ENCODE measurements at places on chromosomes 1 and 21. TPM values are rescaled to one million over a fixed set of nuclear protein-coding genes. Genes with fewer than 3 reads are reported as not detected.

ATF6 gene
- total RNA-seq, result 17.8 TPM

GRCh38 chr1:39609618-39610331 is 29.7 kb downstream of the HEYL start:
- DNase-seq, result peak; percentile 98

DNA sequence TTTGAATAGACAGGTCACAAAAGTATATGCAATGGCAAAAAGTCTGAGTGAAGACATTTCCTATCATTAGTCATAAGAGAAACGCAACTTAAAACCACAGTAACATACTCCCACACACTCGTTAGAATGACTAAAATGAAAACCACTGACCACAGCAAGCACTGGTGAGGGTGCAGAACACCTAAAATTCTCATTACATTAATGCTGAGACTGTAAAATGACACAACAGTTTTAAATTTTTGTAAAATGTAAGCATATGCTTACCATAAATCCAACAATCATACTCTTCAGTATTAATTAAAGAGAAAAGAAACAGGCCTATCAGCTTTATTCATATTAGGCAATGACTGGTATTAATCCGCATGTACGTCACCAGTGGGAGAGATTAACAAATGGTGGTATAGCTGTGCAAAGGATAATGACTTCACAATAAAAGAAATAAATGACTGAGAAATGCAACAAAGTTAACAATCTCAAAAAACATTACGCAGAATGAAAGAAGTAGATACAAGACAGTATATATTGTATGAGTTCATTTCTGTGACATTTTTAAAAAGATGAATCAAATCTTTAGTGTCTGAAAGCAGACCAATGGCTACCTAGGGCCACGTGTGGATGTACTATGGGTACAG is 253.5 kb downstream of the AKT3 start:
- DNase-seq, result no peak

GRCh38 chr1:196063294-196063693 is 544.9 kb downstream of the KCNT2 start:
- DNase-seq, result no peak

DNA sequence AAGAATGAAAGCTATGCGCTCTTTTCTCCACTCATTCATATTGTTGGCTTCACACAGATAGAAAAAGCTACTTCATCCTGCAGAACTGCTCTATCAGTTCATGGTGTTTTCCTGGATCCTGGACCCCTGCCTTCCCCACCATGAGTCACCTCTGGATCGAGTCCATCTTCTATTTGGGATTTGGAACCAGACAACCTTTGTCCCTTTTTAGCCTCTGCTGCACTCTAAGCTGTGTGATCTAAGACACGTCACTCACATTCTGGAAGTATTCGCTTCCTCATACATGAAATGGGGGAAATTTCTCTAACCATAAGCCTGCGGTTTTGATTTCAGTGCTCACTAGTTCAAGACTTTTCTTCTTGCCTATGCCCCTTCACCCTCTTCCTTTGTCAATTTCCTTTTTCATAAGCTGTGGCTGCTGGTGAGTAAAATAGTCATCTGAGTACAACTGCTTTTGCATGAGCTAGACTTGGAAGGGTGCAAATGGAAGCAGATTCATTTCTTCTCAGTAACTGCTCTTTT is 14.1 kb upstream of the DEGS1 start:
- no peak for DNase-seq

- DNase-seq, result no peak
Measured at GRCh38 chr1:118925651-118926050, 62.5 kb downstream of the TBX15 start.

ATP1A4 gene
- 0.74 TPM for total RNA-seq

DNA sequence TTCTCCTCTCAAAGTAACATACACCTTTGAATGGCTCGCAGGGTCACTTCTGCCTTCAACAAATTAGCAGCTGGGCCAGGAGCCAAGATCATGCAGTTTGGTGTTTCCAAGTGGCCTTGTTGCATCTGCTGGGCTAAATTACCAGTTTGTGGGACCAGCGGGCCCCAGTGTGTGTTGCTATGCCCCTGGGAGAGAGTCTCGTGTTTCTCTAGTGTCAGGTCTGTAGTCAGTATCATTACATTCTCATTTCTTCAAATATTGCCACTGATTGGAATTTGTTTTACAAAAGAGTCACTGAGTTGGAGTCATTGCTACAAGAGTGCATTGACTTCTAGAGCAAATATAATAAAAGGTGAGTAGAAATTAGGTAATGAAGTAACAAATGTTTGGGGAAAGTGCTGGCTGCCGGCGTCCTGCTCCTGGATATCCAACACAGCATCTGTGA is 35.5 kb downstream of the RHOU start:
- no peak for DNase-seq

GRCh38 chr1:227757781-227758180 is 22.5 kb downstream of the SNAP47 start:
- DNase-seq, result no peak

CD5L gene
- total RNA-seq, result not detected

DNA sequence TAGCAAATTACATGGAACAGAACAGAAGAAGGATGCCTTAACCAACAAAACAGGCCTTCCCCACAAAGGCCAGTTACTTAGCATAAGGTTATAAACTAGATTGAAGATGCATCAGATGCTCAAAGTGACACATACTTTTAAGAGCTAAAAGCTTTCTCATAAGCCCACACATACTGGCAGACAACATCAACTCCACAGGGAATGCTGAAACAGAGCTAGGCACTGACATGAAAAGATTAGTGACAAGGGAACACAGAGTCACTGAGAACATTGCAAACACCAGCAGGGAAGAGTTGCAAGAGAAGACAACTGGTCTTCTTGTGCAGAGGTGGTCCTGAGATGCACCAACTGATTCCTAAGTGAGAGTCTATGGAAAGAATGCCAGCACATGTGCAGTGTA is 6.9 kb downstream of the TTC13 start:
- DNase-seq, result no peak

DNA sequence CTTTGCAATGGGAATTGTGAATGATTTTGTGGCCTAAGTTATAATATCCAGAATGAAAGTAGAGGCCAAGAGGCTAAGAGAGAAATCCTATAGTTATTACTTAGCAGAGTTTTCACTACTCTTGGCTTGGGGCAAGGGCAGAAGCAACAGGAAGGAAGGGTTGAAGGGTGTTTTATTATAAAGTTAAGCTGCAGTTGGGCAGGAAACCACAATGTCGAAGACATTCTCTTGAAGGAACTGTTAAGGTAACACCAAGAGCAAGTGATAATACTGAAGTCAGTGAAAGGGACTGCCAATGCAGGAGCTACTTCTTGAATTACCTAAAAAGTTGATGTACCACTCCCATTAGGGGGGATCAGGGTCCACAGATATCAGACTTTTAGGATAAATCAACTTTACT is 8.3 kb downstream of the XCL2 start:
- no peak for DNase-seq

GRCh38 chr1:39829791-39830533 is 41.3 kb upstream of the BMP8B start:
- no peak for DNase-seq

SPRR2A gene
- not detected for total RNA-seq

DNA sequence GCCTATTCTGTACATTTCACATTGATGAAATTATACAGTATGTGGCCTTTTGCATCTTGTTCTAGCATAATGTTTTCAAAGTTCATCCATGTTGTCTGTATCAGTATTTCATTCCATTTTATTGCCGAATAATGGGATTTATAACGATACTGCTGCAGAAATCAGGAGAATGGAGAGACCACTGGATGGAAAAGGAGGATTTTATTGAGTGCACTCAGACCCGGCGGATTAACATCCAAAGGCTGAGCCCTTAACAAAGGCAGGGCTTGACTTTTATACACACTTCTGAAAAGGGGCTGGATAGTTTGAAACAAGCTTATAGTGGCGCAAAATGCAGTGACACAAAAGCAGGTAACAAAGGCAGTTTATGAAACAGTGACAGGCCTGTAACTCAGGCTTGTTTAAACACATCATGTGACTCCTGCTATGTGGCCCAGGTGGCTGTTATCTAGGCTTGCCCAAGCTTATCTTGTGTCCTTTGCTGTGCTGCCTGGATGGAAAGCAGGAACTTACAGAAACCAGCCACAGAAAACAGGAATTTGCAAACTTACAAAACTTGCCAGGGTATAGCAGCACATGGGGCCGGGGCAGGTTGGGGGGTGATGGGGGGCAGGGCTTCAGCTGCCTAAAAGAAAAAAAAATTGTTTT is 32.8 kb upstream of the KCNJ15 start:
- DNase-seq, result no peak

GRCh38 chr1:151537112-151537511 is 3.0 kb upstream of the TUFT1 start:
- DNase-seq, result no peak

AGRN gene
- total RNA-seq, result 130 TPM

DNA sequence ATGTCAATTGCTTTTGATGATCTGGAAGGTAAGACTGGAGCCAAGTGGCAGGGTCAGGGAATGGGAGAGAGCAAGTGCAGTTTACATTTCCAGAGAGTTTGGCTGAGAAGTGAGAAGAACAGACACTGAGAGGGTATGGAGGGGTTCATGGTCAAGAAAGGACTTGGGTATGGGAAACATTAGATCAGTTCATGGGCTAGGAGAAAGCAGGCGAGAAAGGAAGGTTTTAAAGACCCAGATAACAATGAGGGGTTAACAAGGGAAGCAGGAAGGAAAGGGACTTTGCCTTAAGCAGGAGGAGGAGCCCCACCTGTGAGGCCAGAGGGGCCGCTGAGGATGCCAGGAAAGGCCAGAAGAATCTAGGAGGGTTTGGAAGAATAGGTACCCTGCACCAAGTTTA is 78.2 kb downstream of the DTL start:
- no peak for DNase-seq

BCAN gene
- 4.1 TPM for total RNA-seq

MIXL1 gene
- 61.1 TPM for total RNA-seq

- DNase-seq, result peak; percentile 58
Measured at GRCh38 chr1:147083919-147084272, 88.4 kb downstream of the PRKAB2 start.

KRTAP19-1 gene
- total RNA-seq, result not detected

SV2A gene
- total RNA-seq, result 40.3 TPM

NTMT2 gene
- total RNA-seq, result not detected

DNA sequence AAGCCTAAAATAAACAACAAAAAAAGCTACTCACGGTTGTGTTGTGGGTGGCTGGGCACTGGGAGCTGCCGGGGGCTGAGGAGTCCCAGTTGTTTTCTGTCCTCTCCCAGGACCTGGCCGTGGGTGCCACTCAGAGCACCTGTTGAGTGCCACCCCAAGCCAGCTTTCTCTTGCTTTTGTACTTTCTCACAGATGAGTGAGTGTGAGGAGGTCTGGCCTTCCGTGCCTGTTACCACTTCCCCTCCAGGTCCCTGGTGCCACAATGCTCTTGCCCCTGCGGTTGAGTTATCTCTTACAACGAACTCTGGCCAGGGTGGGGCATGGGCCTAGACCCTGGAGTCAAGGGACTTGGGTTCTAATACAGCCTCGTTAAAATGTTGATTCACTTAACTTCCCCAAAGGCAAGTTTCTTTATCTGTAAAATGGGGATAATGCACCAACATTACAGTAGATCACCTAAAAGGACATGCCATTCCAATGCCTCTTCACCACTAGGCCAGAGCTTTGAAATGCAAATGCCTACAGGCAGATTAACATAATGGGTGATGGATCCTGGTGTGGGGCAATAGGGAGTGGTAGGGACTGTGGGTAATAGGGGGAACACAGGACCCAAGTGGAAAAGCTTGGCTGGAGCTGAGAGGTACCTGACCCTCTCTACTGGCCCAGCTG is at the start of gene CNR2:
Gene CNR2, minus strand, starts transcription at position 151 of the 669 bp plus-strand sequence. CDS start 37,745 bp downstream, outside the sequence.
- no peak for DNase-seq

RAB3B gene
- total RNA-seq, result 29.6 TPM

TRIM67 gene
- total RNA-seq, result not detected

GRCh38 chr1:114154963-114155322 is 1.3 kb upstream of the SYT6 start:
- DNase-seq, result peak; percentile 83

DNA sequence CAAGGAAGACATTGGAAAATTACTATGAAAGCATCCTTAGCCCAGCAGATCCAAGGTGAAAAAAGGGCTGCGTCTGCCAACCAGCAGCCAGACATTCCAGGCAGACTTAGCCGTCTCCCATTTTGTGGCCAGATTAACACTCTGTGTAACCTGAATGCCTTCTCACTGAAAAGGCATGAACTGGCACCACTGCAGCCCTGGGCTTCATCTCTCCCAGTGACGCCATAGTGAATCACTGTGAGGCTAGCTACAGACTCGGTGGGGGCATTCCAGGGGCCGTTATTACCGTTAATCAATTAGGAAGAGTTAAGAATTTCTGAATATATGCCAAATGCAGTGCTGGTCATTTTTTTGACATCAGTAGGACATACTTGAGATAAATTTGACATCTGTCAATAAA is 627.4 kb downstream of the LMO4 start:
- DNase-seq, result no peak

GRCh38 chr1:19367584-19368041 is 55.5 kb downstream of the SLC66A1 start:
- DNase-seq, result no peak

DNA sequence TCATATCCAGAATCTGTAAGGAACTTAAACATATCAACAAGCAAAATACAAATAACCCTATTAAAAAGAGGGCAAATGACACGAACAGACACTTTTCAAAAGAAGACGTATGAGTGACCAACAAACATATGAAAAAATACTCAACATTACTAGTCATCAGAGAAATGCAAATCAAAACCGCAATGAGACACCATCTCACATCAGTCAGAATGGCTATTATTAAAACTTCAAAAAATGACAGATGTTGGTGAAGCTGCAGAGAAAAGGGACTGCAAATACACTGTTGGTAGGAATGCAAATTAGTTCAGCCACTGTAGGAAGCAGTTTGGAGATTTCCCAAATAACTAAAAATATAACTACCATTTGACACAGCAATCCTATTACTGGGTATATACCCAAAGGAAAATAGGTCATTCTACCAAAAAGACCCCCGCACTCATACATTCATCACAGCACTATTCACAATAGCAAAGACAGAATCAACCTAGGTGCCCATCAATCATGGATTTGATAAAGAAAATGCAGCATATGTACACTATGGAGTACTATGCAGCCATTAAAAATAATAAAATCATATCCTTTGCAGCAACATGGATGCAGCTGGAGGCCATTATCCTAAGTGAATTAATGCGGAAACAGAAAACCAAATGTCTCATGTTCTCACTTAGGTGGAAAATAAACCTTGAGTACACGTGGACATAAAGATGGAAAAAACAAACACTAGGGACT is 230.1 kb upstream of the RAB4A start:
- DNase-seq, result no peak

- no peak for DNase-seq
Measured at GRCh38 chr1:2148691-2149090, 45.9 kb downstream of the FAAP20 start.

SYF2 gene
- total RNA-seq, result 58.4 TPM

- no peak for DNase-seq
Measured at GRCh38 chr1:216854836-216855484, 131.7 kb upstream of the ESRRG start.

LCE6A gene
- total RNA-seq, result not detected

GRCh38 chr1:208975456-208975855 is 608.1 kb upstream of the CAMK1G start:
- no peak for DNase-seq

- DNase-seq, result no peak
Measured at GRCh38 chr1:23159963-23160877, 8.4 kb downstream of the LUZP1 start.

GRCh38 chr21:17818186-17819113 is 706 bp downstream of the C21orf91 start:
- no peak for DNase-seq

PLA2G2F gene
- total RNA-seq, result not detected

LAPTM5 gene
- 0.28 TPM for total RNA-seq
